ENCODE measurements at places on chromosomes 5 and 9.
A peak's percentile ranks its signal among the peaks of the same experiment; 100 is the strongest.

GRCh38 chr5:14723701-14724132, 59.2 kb downstream of the OTULIN start:
- no peak for DNase-seq

GRCh38 chr9:123787416-123787815, 142.5 kb downstream of the DENND1A start:
- no peak for DNase-seq

- peak; percentile 43 for DNase-seq
Measured at GRCh38 chr5:17852740-17853139, 218.5 kb downstream of the TAF11L14 start.

DNA sequence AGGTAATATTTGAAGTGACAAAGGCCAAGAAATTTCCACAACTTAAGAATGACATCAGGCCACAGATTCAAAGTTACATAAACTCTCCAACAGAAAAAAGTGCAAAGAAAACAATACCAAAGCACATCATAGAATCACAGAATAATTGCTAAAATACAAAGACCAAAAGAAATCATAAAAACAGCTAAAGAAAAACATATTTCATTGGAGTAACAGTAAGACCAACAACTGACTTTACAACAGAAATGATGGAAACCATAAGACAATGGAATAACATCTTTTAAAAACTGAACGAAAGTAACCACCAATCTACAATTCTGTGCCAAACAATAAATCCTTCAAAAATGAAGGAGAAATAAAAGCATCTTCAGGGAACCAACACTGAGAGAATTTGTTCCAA, 38.3 kb downstream of the ZDHHC21 start:
- DNase-seq: no peak

GRCh38 chr9:131685753-131686706, 53.8 kb downstream of the RAPGEF1 start:
- DNase-seq: no peak
